ENCODE measurements at places on chromosomes 1 and 21. TPM values are rescaled to one million over a fixed set of nuclear protein-coding genes. Genes with fewer than 3 reads are reported as not detected.

Gene RIPK4
- 0.27 TPM for total RNA-seq

Gene HIVEP3
- total RNA-seq, result 4.6 TPM

Gene C1QTNF12
- 0.27 TPM for total RNA-seq

Gene FCRLB
- total RNA-seq, result 0.54 TPM

Gene KCND3
- total RNA-seq, result under 0.01 TPM

Gene CCDC30
- total RNA-seq, result 1.3 TPM

Gene FCRL5
- 1.1 TPM for total RNA-seq

DNA sequence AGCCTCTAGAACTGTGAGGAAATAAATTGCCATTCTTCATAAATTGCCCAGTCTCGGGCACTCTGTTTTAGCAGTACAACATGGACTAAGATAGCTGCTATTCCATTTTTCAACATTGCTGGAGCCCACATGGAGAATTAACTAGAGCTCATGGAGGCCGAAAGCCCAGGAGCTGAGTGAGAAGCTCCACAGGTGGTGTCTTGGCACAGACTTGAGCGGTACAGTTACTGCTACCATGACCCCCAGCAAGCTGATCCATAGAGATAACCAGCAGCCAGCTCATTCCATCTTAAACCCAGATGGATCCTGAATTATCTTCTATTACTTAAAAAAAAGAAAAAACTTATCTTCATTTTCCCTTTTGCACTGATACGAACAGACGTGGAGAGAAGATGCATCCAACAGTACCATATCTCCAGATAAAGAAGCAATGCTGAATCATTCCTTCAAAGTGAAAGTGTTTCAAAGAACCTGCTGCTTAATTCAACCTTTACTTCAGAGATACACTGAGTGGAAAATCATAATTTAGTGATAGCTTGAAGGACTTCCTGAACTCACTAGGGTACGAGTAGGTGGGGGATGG is 115.1 kb downstream of the SETD4 start:
- DNase-seq, result no peak

DNA sequence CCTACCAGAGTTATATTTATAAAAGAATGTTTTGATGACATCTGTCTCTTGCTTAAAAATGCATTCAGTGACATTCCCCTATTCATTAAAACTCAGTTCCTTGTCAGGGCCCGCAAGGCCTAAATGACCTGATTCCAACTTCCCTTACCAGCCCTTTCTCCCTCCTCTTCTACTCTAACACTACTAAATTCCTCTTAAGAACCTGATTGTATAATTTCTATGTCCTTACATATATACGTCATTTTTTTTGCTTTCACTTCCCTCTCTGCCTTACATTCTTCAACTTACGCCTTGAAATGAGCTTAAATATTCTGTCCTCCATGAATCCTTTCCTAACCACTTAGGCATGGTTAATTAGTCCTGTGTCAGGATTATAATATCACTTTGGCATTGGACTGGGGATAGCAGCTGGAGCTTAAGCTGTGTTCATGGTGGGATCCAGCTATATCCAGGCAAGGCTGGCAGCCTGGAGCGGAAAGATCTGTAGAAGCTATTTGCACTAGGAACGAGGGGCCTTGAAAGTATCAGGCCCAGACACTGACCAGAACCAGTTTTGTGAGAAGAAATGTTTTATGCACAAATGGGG is 360.2 kb upstream of the PTBP2 start:
- no peak for DNase-seq

GRCh38 chr1:154867064-154867825 is 2.8 kb downstream of the KCNN3 start:
- DNase-seq, result peak; percentile 43

DNA sequence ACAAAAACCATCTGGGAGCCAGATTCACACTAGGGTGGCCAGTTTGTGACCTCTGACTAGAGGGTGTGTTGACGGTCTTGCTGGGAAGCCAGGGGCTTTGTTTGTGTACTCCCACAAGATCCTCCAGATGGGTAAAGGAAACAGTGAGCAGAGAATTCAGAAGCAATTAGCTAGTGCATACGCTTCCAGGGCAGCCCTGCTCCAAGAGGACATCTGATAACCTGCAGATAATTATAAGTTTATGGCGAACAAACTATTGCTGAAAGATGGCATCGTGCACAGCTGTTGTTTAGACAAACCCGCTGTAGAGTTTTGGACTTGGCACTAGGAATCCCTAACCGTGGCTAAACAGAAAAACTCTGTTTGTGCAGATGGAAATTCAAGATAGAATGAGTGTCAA is 326.4 kb downstream of the TGFB2 start:
- DNase-seq, result no peak

GRCh38 chr1:201625226-201625761 is 86.4 kb downstream of the NAV1 start:
- no peak for DNase-seq

DNA sequence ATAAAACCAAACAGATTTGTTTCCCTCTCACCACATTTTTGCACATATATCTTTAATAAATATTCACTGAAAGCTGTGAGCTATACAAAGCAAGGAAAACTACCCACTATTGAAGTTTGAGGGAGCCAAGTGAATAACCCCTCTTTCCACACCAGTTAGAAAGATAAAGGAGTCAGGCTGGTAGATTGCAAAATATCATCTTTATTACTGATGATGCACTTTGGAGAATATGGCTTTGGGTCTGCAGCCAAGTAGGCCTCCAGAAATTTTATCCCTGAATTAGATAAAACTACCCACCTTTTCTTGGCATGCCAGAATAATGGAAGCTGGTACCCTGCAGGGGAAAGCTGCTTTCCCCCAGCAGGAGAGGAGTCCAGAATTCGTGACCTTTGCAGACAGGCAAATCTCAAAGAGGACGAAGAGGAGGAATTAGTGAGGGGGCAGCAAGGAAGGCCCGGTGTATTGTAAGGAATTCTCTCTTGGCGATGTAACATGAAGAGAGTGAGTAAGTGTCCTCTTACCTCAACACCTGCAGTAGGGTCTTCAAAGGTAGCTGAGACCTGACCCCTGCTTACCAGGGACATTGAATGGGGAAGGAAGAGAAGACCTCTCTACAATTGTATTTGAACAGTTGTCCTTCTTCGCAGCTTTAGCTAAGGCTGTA is 84.7 kb downstream of the LRRC8D start:
- DNase-seq, result no peak

DNA sequence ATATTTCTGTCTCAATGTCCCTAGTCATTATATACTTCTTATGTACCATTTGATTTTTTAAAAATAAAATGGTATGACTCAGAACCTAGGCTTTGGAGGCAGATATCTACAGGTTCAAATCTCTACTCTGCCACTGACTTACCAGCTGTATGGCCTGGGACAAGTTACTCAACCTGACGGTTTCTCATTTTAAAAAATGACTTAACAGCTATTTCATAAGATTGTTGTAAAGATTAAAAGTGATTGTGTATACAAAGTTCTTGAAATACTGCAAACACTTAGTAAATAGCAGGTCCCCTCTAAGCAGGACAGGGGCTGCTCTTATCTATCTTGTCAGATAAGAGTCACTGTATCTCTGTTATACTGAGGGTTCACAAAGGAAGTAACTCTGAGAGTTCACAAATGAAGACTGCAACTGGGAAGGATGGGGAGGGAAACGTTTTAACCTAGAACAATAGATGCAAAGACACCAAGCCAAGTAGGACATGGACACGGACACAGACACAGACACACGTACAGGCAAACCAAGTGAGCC is 2.6 kb downstream of the BCAR3 start:
- DNase-seq, result no peak

DNA sequence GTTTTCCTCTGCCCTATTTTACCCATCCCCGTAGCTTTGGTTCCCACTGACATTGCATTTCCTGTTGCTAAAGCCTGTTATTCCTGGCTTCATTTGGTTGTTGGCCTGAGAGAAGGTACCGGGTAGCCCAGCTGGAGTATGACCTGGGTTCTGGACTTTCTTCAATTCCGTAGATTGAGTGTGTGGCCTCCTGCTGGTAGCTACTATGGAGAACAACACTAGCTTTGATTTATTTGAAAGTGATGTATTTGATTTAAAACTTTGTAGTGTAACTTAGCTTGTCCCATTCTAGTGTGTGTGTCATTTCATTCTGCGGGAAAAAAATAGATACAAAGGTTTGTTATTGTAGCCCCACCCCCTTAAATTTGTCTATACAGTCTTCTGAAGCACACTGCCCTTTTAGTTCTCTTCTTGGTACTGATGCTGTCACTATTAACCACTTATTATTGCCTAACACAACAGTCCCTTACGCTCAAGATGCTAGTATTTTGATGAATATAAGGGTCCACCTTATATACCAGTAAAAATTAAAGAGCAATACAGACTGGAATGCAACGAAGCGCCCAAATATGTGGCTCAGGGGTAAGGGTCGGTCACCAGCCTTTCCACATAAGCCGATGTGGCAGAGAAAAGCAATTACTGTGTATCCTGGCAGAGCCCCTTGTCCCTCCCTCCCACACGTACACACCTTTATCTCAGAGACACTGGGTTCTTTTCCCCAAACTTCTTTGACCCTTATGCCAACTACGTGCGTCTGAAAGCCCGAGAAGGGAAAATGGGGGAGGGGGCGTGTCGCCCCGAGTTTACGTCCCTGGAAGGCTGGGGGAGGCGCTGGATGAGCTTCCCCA is 643 bp upstream of the MOV10 start:
- peak; percentile 42 for DNase-seq

DNA sequence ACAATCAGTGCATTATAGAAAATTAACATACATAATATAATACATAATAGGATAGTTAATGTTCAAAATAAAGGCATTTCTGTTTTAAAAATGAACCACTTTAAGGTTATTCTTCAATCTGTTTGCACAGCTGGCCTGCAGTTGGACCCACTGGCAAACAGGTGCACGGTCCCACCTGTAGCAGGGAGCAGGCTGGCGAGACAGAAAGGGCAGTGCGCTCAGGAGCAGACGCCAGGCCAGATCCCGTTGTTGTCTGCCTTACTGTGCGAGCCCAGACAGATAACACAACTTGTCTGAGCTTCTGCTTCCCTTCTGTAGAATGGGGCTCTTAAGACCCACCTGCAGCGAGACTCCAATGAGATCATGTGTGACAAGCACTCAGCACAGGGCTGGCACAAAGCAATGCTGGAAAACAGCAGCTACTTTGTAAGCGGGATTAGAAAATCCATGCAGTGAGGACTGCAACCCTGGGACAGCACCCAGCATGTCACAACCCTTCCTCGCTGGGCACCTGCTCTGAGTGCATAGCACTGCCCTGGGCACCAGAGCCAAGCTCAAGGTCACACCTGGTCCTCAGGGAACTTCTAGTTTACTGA is 33.5 kb downstream of the VPS26C start:
- no peak for DNase-seq

GRCh38 chr1:151997284-151997570 is 3.6 kb upstream of the S100A10 start:
- no peak for DNase-seq

- no peak for DNase-seq
Observed at GRCh38 chr1:21323091-21323490, 32.8 kb upstream of the ECE1 start.

DNA sequence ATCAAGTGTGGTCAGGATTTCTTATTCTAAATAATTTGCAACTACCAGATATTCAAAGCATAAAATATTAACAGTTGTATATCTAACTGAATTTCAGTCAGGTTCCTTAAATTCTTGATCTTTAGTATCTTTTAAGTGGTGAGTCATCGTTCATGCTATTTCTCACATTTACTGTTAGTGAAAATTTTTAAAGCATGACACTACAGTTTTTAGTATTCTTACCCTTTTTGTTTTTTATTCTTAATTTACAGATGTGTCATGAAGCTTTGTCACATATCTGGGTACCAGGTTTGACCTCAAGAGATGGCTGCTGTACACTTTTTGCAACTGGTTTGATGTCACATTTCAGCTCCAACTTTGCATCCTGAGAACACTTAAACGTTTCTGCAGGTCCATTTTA is 12.7 kb downstream of the AKIRIN1 start:
- no peak for DNase-seq

DNA sequence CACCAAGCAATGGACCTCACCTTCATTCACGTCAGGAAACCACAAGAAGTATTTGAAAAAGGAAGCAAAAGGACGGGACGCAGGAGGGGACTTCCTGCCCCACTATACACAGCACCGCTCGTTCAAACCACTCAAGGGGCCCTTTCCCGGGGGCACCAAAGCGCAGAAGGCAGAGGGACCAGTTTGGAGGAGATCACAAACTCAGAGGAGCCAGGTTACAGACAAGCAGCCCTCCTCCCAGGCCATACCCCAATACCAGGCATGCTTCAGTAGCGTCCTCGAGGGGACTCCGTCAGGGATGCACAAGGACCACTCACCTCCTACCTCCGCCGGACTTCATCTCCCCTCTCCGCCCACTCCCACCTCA is 685 bp downstream of the CRTC2 start:
- peak; percentile 36 for DNase-seq

DNA sequence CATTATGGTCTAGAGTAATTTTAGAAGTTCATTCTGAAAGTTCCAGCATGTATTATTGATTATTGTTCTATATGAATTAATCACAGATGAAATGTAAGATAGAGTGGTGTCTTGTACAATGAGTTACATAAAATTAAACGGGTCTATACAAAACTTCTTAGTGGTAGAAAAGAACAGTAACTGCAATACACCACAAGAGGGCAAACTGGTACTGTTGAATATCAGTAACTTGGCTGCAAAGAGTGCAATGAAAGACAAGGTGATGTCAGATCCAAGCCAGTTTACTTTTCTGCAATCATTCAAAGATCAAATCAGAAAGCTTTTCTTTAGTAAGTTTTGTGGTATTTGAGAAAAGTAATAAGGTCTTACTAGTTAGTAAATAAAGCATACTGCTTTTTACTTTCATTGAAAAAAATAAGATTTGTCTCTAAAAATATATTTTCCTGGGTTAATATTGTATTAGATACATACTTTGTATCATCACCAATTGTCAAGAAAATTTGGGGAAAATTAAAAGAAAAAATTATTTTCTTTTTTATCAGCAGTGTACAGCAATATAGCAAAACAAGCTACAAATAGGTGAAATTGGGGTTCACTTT is 66.4 kb upstream of the BTG3 start:
- peak; percentile 60 for DNase-seq

- no peak for DNase-seq
Observed at GRCh38 chr1:103194060-103194459, 85.7 kb upstream of the COL11A1 start.

DNA sequence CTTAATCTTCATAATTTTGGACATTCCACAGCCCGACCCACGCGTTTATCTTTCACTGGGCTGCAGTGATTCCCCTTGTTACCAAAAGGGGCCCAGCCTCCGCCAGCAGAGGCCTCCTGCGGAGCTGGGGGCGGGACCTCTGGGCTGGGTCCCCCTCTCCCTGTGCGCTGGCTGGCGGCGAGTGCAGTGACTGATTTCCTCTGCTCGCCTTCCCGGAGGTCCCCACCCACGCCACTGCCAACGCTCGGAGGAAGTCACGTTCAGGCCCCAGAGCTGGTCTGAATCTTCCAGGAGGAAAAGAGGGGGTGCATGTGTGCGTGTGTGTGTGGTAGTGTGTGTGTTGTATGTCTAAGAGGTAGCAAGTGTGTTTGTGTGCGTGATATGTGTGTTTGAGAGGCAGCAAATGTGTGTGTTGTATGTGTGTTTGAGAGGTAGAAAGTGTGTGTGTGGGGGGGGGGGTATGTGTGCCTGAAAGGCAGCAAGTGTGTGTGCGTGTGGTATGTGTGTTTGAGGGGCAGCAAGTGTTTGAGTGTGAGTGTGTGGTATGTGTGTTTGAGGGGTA is 35.0 kb upstream of the JAK1 start:
- DNase-seq, result peak; percentile 35
